ENCODE measurements at places on chromosomes 6 and 20.
A peak's percentile ranks its signal among the peaks of the same experiment; 100 is the strongest.

GRCh38 chr20:37194621-37195417 lies 15.5 kb upstream of the MROH8 start:
- DNase-seq: no peak

DNA sequence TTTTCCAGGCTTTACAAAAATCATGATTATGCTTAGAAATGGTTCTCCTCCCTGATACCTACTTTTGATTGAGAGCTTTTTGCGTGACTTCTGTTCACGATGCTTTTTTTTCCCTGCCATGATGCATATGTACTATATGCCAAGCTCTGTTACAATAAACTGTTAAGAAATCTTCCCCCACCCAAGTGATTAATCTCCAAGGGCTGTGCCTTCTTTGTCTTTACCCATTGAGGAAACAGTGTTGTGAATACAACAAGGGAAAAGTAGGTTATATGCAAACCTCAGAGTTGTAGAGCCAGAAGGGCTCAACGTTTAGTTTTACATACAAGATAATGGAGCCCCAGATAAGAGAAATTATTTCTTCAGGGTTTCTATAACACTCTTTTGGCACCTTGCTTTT lies 34.1 kb upstream of the MYLK2 start:
- no peak for DNase-seq

GRCh38 chr6:158831571-158831970 lies 12.4 kb upstream of the EZR start:
- no peak for DNase-seq

GRCh38 chr6:159852877-159853276 lies 37.9 kb upstream of the MAS1 start:
- DNase-seq: no peak

DNA sequence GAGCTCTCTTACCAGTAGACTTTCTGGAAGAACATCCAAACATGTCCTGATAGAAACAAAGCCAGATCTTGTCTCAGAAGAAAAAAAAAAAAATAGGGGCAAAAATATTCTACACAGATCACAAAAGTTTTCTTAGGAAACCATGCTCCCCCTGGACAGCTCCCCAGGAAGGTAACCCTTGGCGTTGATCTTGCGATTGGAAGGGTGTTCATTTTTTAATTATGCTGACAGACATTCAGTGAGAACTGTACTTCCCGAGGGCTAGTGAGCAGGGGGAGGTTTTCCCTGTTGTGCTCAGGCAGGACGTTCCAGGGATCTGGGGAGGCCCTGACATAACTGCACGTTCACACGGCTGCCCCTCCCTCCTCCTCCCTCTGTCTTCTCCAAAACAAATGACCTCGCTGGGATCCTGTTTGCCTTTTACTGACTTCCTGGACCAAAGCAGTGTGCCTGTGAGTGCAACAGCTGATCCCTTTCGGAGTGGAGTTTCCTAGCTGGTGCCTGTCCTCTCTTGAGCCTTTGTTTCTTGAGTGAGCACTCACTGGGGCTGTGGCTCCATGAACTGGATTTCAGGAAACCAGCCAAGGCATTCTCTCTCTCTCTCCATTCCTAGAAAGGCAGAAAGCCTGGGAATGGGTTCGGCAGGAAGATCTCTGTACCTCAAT lies 46.7 kb downstream of the MARCKS start:
- DNase-seq: peak; percentile 74

DNA sequence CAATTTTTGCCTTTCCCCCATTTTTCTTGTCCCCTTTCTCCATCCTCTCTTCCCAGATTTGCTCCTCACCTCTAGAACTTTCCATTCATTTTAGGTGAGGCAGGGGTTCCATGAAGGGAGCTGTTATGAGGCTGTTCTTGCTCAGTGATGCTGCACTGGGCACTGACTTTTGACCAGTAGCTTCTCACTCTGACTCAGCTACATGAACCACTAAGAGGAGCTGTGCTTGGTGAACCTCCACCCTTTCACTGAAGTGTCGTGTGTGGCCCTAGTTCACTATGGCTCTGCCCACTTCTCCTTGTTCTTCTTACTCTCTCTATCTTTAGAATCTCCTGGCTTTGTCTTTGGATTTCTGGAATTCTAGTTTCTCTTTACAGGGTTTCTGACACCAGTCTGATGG lies 307.1 kb upstream of the RNF24 start:
- no peak for DNase-seq

GRCh38 chr20:58571693-58572427 lies 56.7 kb upstream of the APCDD1L start:
- DNase-seq: no peak

- peak; percentile 66 for DNase-seq
These were observed at the start of gene SLC16A10 for GRCh38 chr6:111087106-111087835. TSS of gene SLC16A10 (plus strand) at chr6:111087503. CDS start at chr6:111087753, 250 bp downstream.

DNA sequence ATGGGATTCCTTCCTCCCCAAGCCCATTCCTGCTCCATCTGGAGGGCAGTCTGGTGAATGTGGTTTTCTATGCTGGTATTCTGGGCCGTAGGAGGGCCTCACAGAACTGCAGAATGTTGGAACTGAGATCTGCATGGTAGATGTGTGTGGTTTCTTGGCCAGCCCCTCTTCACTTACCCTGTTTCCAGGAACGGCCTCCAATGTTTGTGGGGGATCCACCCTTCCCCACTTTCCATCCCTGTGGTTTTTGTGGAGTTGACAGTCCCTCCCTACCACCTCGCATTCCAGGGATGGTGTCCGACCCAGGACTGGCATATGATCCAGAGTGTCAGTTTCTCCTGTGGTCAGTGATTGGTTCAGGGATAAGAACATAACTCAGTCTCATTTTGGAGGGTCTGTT lies 26.7 kb upstream of the TMEM14A start:
- peak; percentile 90 for DNase-seq

GRCh38 chr6:120363429-120363828 lies 970.9 kb downstream of the TBC1D32 start:
- DNase-seq: no peak

DNA sequence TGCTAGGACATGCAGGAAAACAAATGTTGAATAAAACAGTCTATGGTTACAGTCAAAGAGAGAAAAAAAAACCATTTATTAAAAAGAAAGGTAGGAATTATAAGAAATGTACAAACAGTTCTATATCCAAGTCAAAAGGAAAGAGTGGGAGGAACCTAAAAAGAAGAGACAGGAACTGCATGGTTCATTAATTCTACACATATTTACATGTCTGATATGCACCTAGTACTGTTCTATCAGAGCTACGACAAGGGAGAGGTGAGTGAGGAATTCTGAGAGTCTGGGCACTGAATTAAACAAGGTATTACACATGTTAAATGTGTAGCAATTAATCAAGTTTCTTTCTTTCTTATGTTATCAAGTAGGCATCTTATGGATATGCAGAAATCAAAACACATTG lies 41.9 kb downstream of the SYCP2 start:
- no peak for DNase-seq

DNA sequence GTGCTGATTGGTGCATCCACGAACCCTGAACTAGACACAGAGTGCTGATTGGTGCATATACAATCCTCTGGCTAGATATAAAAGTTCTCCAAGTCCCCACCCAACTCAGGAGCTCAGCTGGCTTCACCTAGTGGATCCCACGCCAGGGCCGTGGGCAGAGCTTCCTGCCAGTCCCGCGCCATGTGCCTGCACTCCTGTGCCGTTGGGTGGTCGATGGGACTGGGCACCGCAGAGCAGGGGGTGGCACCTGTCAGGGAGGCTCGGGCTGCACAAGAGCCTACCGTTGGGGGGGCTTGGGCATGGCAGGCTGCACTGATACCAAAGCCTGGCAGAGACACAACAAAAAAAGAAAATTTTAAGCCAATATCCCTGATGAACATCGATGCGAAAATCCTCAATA lies 185.4 kb upstream of the ASCC3 start:
- no peak for DNase-seq

GRCh38 chr20:58719258-58719657 lies 26.7 kb downstream of the NPEPL1 start:
- no peak for DNase-seq

DNA sequence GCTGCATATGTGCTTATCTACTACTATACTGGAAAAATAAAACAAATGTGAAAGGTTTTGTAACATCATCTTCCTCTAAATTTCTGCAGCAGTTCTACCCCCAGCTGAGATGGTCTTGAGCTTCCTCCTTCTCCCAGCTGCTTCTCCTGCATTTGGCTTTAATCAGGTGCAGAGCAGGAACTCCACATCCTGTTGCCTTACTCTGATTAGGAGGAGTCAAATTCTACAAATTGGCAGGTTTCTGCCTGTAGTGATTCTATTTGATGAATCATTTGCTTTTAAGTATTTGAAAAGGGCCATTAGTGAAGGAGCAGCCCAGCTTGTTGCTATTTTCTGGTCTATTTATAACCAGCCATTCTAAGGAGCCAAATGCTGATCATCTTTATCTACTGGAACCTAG lies 224.5 kb downstream of the GMDS start:
- peak; percentile 34 for DNase-seq

DNA sequence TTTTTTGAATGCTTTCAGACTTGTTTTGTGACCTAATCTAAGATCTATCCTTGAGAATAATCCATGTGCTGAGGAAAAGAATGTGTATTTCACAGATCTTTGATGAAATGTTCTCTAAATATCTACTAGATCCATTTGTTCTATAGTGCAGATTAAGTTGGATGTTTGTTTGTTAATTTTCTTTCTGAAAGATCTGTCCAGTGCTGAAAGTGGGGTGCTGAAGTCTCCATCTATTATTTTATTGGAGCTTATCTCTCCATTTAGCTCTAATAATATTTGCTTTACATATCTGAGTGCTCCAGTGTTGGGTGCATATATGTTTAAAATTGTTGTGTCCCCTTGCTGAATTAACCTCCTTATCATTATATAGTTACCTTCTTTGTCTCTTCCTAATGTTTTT lies 303.6 kb downstream of the HTR1B start:
- DNase-seq: no peak

GRCh38 chr6:98546376-98546775 lies 288.0 kb upstream of the POU3F2 start:
- DNase-seq: no peak

DNA sequence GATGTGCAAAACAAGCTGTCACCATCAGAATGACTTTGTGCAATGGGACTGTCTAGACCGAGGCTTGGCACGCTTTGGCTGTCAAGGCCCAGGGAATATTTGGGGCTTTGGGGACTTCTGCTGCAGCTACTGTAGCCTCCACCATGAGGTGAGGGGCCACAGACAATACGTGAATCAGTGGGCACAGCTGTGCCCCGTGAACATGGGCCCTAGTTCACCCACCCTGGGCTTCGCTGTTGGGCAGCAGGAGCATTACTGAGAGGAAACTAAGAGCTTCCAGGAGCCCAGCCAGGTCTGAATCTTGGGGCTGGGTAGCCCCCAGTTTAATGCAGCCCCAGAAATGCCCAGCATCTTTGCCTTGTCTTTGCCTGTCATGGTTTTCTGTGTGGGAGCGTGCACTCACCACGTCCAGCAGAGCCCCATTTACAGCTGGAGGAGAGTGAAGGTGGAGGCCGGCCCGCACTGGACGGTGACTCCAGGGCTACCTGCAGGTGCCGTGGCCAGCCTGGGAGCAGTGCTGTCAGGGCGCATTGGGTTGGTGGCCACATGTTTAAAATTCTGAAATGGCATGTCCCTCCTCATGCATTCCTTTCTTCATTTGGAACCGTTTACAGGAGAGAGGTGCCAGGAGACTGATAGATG lies 34.7 kb downstream of the DUSP22 start:
- no peak for DNase-seq

DNA sequence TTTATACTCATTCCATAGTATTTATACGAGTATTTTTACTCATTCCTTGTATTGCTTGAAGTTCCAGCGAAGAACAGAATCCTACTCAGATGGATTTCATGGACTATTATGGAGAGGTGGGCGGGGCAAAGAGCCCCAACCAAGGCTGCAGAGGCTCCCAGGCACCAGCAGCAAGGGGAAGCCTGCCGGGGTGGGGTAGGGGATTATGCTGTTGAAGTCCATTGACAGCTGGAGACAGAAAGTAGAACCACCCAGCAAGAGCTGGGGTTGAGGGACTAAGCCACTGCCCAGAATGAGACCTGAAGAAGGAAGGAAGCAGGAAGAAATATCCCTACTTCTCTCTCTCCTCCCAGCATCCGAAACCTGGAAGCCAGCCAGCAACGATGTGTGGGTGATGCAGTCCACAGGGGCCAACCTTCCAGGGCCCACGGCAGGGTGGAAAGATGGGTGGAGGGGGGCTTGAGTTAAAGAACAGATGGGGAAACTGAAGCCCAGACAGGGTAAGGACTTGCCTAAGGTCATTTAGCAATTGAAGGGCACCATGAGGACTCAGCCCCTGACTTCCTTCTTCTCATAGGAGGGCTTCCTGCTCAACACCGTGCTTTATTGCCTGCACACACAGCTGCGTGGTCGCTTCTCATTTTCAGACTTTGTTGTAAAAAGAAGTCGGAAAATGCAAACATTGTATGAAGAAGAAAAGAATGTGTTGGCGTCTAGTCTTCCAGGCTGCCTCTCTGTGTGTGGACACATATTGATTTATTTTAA lies 18.3 kb upstream of the GTSF1L start:
- DNase-seq: peak; percentile 40

DNA sequence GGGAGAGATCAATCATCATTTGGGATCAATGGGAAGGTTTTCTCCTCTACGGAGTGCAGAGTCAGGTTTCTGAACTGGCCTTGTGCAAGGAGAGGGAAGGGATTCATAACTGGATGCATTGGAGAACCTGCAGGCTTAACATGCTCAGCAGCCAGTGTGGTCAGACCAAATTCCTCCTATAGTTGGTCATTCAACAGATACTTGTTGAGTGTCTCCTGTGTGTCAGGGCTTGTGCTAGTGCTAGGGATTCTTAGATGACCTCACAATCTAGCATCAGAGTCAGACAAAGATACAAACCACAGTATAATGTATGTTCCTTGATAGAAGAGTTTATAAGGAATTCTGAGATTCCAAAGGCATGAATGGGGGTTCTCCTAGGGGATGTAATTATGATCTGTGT lies 23.9 kb downstream of the RALY start:
- peak; percentile 58 for DNase-seq

- DNase-seq: no peak
These were observed 53.3 kb upstream of the PRL start for GRCh38 chr6:22350109-22350508.

- no peak for DNase-seq
These were observed 34.3 kb downstream of the CEP250 start for GRCh38 chr20:35489717-35490116.

- peak; percentile 20 for DNase-seq
These were observed 8.8 kb downstream of the MYL9 start for GRCh38 chr20:36549942-36550789.

GRCh38 chr6:156698239-156699016 lies 78.8 kb upstream of the ARID1B start:
- DNase-seq: no peak

GRCh38 chr6:123770247-123770949 lies 33.3 kb upstream of the NKAIN2 start:
- DNase-seq: no peak

Data from myocyte (in vitro differentiated cells).